ENCODE measurements at places on chromosomes 7 and 10. TPM values are rescaled to one million over a fixed set of nuclear protein-coding genes. Genes with fewer than 3 reads are reported as not detected.

Gene PDE6C
- not detected for polyA plus RNA-seq

Gene ANKRD1
- polyA plus RNA-seq, result 10.7 TPM

- peak; percentile 75 for DNase-seq
Measured at GRCh38 chr7:95549818-95550529, 46.3 kb downstream of the PDK4 start.

DNA sequence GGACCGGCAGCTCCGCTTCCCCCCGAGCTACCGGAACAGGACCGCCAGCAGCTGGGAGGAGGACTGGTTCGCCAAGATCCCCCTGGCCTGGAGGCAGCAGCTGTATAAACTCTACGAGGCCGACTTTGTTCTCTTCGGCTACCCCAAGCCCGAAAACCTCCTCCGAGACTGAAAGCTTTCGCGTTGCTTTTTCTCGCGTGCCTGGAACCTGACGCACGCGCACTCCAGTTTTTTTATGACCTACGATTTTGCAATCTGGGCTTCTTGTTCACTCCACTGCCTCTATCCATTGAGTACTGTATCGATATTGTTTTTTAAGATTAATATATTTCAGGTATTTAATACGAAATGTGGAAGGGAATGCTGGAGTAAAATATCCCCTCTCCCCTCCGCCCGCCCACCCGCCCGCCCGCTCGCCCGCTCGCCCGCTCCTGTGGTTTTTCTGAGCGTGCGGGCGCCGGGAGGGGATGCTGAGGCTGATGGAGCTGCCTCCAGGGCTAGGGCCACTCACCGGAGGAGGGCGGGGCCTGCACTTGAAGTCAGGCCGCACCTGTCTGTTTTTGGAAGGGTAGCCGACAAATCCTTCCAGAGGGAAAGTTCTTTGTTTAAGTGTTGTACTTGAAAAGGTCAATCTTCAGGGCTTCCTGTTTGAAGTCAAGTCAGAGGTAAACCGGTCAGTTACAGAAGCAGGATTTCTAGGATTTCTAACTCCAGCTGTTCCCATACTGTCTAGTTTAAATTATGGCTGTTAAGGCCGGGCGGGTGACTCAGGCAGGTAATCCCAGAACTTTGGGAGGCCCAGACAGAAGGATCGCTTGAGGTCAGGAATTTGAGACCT, 30.5 kb downstream of the CHST12 start:
- no peak for DNase-seq

Gene AKR1D1
- not detected for polyA plus RNA-seq
